RPMI7951 (cell line): ENCODE measurements at places on chromosomes 16 and 17.

DNA sequence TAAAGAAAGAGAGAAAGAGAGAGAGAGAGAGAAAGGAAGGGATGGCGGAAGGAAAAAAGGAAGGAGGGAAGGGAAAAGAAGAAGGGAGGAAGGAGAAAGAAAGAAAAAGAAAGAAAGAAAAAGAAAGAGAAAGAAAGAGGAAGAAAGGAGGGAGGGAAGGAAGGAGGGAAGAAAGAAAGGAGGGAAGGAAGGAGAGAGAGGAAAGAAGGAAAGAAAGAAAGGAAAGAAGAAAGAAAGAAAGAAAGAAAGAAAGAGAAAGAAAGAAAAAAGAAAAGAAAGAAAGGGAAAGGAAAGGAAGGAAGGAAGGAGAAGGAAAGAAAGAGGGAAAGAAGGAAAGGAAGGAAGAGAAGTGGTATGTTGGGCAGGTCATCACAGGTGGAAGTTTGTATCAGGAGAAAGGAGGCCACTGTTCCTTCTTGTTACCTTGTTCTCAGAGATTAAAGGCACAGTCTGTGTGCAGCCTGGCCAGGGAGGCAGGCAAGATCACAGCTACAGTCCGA, 19.3 kb downstream of the SLC35G3 start:
- no peak for DNase-seq

DNA sequence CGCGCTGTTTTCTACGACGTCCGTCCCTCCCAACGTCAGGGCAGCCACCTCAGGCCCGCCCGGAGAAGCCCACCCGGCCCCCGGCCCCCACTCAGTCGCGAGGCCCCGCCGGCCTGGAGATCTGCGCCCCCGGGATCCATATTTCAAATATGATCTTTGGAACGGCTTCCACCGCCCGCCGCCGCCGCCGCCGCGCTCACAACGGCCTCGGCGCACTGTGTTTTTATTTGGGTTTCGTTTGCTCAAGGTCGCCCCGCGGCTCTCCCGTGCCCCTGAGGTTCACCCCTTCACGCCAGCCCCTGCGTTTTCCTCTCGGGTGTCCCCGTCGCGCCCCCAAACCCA, 4.2 kb upstream of the CBX4 start:
- DNase-seq = no peak

DNA sequence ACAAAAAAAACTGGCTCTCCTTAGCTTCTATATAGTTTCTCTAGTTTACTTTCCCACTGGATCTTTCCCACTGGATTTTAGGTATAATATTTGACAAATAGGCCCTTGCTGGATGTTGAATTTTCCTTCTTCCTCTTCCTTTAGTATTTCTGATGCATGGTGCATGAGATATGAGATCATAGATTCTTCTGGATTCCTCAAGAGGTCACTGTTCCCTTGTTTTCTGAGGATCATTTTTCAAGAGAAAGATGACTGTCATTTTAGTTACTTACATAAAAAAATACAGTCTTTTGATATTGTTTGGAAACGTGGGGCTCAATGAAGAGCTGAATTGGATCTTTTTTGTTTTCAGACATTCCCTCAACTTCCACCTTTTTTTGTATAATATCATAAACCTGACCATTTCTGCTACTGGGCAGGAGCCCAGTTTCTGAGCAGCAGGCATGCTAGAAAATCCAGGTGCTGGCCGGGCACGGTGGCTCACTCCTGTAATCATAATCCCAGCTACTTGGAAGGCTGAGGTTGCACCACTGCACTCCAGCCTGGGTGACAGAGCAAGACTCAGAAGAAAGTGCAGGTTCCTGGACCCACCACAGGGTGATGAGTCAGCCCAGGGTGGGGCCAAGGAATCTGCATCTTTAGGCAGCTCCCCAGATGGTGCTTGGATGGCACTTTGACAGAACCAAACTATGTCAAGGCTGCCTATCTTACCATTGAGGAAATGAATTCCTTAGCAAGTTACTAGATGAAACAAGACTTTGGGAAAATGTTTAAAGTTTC, 70.3 kb downstream of the SDR42E1 start:
- peak; percentile 62 for DNase-seq

- peak; percentile 51 for DNase-seq
Observed at GRCh38 chr17:35879773-35880654, at the start of gene CCL5. Gene CCL5, minus strand, starts transcription at chr17:35880360.

DNA sequence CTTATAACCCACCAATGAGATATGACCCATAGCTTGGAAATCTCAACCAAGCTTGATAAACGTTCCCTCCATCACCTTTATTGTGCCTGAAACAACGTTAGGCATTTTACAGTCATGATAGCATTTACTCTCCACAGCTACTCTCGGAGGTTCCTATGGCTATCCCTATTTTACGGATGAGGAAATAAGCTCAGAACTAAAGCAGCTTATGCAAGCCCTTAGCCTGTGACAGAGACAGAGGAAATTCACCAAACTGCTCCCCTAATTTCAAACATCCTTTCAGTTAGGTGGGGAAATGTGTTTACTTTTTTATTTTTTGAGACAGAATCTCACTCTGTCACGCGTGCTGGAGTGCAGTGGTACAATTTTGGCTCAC, 18.7 kb downstream of the DCUN1D3 start:
- DNase-seq = no peak

DNA sequence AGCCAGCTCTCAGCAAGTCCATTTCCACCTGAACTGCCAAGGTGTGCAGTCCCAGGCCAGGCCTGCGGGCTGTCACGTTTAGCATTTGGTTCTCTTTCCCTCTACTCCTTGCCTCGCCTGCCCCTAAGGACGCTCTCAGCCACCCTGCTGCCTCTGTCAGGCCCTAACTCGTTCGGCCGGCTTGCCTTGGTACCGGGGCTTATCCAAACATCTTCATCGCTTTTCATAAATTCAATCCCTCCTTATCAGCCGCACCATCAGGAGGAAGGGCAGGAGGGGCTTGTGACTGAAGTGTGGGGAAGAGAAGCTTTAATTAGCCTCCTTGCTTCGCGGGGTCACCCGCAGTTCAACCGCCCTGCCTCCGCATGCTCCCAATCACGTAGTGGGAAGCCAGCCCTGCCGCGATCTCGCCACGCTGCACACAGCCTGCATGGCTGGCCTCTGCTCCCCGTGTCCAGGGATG, 231.1 kb downstream of the SOX9 start:
- no peak for DNase-seq

DNA sequence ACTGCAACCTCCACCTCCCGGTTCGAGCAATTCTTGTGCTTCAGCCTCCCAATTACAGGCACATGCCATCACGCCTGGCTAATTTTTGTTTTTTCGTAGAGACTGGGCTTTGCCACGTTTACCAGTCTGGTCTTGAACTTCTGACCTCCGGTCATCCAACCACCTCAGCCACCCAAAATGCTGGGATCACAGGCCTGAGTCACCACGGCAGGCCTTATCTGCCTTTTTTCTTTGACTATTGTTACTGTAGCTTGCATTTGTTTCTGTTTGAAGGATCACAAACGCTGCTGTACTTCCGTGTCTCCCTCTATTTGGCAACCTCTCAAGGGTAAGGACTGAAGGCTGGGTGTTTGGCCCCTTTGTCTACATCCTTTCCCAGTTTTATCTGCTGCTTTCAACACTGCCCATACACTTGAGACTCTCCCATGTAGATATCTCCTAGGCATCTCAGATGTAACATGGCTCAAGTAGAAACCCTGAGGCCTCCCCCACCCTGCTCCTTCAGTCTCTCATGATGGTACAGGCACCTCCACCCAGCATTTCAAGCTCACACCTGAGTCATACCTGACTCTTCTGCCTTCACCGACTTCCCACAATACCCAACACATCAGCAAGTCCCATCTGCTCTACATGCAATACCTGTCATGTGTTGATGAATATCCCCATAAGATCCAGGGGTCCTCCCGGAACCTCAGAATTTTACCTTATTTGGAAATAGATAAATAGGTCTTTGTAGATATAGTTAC, 219.0 kb downstream of the CPPED1 start:
- peak; percentile 9 for DNase-seq

DNA sequence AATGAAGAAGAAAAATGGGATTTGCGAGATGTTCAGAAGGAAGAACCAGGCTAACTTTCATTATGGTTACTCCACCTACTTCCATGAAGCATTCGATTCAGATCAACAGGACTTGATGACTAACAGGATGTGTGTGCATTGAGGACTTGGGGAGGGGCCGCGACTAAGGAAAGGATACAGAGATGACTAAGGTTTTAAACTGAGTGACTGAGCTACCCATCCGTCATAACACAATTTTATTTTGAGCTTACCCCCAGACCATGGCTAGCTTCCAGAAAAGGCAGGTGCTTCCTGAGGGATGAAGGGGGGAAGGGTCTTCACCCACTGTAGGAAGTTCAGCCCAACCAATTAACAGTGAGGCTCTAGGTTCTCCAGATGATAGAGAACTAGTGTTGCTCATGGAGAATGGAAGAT, 2.5 kb upstream of the CDYL2 start:
- peak; percentile 29 for DNase-seq

DNA sequence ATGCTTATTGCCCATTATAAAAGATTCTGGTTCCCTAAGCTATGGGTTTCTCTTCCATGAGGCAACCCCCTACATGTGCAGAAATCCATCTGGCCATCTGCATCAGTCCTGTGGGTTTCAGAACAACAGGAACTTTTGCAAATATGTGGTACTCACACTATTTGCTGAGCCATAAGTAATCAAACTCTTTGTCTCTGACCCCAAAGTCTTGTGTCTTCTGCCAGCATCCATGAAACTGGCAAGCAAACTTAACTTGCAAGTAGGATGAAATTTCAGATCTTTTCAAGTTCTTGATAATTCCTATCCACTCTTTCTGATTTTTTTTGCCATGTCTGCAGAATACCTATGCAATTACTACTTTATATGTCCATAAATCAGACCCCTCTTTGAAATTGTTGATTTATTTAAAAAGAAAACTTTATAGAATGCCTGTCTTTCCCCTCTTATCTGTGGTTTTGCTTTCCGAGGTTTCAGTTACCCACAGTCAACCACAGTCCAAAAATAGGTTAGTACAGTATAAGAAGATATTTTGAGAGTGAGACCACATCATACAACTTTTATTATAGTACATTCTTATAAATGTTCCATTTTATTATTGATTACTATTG, 158.4 kb upstream of the IRX3 start:
- peak; percentile 65 for DNase-seq

- DNase-seq = no peak
Observed at GRCh38 chr17:14864127-14864526, 401.0 kb downstream of the PMP22 start.

DNA sequence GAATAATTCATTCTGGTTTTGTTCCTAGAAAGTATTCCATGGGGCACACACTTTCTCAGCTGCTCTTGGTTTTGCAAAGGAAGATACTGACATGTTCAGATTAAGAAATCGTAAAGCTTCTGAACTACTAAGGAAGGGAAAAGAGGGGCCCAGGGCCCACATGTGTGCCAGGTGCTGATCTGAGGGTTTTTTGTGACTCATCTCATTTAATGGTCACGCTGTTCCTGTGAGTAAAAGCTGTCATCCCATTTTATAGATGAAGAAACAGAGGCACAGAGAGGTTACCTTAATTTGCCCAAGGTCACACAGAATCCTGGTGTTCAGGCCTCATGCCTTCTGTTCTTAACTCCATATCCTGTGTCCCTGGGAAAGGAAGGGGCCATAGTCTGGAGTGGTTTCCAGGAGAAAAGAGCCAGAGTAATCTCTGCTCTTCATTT, 113.2 kb downstream of the MSI2 start:
- peak; percentile 32 for DNase-seq

GRCh38 chr16:87700406-87701077, 65.2 kb downstream of the KLHDC4 start:
- no peak for DNase-seq

- DNase-seq = peak; percentile 66
Observed at GRCh38 chr16:84356591-84357116, 11.7 kb upstream of the ATP2C2 start.

GRCh38 chr17:7580604-7581575, 1.5 kb downstream of the CD68 start:
- DNase-seq = peak; percentile 46

DNA sequence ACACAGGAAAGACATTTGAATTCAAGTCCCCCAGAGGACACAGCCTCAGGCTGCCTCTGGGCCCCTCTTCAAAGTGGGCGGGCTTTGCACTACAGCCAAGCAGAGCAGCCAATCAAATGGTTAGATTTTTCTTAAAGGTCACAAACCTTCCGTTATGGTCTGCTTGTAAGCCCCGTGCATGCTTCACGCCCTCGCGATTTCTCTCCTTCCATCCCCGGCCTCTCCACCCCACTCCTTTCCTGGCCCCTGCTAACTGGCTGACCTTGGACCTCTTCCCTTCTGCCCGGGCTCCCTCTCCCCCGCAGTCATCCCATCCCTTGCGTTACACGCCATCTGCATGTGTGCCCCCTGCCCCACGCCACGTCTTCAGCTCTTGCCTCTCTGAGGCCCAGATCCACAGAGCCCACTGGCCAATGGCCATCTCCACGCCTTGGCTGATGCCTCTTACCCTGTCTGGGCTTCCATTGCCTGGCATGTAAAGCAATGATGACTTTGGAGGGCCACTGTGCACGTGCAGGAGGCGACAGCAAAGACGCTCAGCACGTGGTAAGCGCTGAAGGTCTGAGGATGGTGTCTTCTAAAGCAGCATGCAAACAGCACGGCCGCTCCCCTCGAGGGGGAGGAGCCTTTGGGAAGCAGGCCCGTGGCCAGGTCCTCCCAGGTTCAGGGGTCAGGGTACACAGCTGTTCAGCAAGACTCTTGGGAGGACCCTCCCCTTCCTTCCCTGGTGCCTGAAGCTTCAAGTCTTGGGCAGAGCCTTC, 86.8 kb downstream of the ZDHHC7 start:
- DNase-seq = no peak

GRCh38 chr17:61389670-61390478, 9.8 kb upstream of the TBX2 start:
- DNase-seq = no peak

GRCh38 chr16:85525420-85526184, 87.5 kb upstream of the GSE1 start:
- no peak for DNase-seq

DNA sequence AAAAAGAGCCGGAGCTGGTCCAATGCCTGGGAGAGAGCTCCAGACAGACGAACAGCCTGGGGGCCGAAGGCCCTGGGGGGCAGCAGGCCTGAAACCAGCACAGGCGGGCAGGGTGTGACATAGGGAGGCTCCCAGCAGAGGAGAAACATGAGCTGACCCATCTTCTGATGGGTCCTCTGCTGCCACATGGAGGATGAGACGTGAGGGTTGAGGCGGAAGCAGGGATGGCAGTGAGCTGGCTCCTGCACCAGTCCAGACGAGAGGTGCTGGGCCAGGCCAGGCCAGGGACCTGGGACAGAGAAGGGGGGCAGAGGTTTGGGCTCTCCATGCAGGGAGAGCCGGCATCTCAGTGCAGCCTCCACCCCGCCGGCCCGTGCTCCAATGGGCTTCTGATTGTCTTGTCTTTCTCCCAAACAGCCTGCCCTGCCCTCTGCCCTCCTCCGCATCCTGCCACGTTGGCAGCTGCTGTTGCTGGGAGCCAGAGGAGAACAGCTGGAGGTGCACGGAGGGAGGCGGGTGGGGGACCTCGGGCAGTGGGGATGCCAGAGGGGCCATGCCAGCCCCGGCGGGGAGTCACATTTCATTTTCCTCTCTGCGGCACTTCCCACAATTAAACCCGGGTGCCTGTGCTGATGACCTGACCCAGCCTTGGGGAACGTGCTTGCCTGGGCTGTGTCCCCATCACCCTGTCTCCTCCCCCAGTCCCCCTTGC, 139.1 kb upstream of the GSE1 start:
- DNase-seq = no peak
